ENCODE measurements at places on chromosomes 2 and 18.

- DNase-seq: no peak
Measured at GRCh38 chr2:235591231-235591730, 97.4 kb downstream of the AGAP1 start.

- DNase-seq: no peak
Measured at GRCh38 chr2:240893363-240893844, 2.6 kb downstream of the MAB21L4 start.

DNA sequence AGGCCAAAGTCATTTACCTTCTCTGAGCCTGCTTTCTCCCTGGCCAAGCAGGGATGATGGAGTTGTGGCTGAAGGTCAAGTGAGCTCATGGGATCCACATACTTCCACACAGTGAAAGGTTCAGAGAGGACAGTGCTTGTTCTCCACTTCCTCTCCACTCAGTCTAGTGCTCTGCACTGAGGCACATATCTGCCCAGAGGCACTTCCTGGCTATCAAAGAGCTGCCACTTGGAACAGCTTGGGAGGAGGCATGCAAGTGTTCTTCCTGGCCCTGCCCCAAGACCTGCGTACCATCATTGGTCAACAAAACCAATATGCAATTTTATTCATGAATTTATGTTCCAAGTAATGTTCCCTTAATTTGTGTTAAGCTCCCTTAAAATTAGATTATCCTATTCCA lies 71.9 kb downstream of the RNF152 start:
- no peak for DNase-seq

GRCh38 chr18:3397786-3398185 lies 52.2 kb upstream of the TGIF1 start:
- no peak for DNase-seq

All from hindlimb muscle (tissue), 1 donor.